Aorta (tissue), 5 donors: ENCODE measurements at places on chromosomes 3 and 15. TPM values are rescaled to one million over a fixed set of nuclear protein-coding genes. Genes with fewer than 3 reads are reported as not detected.

DNA sequence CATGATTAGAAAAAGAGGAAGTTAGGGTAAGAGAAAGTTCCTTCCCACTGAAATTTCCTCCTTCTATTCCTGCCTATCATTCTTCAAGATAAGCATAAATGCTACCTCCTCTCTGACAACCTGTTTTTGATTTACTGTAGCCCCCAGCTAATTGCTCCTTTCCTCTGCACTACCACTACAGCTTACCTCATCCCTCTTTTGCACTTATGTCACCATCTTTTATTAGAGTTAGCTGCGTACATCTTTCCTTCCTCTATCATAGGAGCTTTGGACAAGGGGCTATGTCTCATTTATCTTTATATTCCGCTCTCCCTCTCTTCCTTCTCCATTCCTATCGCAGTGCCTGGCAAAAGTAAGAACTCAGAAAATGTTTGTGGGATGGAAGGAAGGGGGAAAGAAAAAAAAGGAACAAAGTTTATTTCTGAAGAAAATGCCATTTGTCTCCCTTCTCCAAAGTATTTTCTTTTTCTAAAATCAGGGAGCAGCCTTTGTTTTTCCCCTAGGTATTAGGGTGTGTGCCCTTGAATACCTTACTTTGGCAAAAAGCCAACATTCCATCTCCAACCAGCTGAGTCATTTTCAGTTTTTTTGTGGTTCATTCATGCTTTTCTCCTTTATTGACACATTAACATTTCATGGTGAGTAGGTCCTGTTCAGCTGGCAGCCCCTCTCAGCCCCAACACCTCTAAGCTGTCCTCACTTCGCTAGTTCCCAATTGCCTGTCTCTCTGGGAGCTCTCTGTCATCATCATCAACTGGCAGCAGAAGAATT lies 87.6 kb upstream of the SOX2 start:
- no peak overlapping the region for H3K27ac ChIP-seq
- no peaks in the 10 kb centered on the region for H3K4me1 ChIP-seq
- H3K27me3 ChIP-seq = no peaks in the 10 kb centered on the region
- no peaks in the 10 kb centered on the region for H3K36me3 ChIP-seq
- DNase-seq = no peak

- no peak overlapping the region for H3K27ac ChIP-seq
- no peak for DNase-seq
- H3K4me3 ChIP-seq = no peak overlapping the region
- H3K27me3 ChIP-seq = no peaks in the 10 kb centered on the region
- peaks cover 4% of the 10 kb centered on the region for H3K4me1 ChIP-seq
- H3K36me3 ChIP-seq = no peaks in the 10 kb centered on the region
Measured at GRCh38 chr3:45441584-45442310, 53.4 kb downstream of the LARS2 start.

Gene ROBO1
- total RNA-seq = 33.1 TPM

Gene CCR3
- 0.29 TPM for total RNA-seq

GRCh38 chr3:87359826-87360225 lies 83.4 kb upstream of the POU1F1 start:
- H3K27me3 ChIP-seq = no peaks in the 10 kb centered on the region
- peaks cover 4% of the 10 kb centered on the region for H3K4me1 ChIP-seq
- no peaks in the 10 kb centered on the region for H3K36me3 ChIP-seq
- no peak overlapping the region for H3K4me3 ChIP-seq
- DNase-seq = no peak

Gene TRIM42
- total RNA-seq = not detected

DNA sequence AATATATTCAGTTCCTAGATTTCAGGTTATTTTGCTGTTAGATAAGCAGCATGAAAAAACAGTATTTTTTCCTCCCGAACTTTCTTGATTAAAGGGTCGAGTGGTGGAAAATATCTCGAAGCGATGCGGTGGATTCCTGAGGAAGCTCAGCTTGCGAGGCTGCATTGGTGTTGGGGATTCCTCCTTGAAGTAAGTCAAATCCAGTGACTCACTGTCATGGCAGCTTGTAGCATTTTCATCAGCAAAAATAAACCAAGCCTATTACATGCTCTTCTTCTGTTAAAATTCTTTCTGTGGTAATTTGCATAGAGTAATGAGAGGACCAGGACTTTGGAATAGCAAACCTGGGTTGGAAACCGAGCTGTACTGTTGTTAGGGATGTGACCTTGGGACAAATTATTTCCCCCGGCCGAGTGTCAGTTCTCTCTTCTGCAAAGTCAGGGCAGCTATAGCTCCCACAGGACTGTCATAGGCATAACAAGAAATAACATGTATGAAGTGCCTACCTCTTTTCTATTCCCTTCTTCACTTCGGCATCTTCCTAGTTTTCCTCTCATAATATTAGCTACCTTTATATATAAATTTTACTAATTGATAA lies 75.6 kb downstream of the UBP1 start:
- no peaks in the 10 kb centered on the region for H3K27me3 ChIP-seq
- DNase-seq = no peak
- no peak overlapping the region for H3K4me3 ChIP-seq
- H3K4me1 ChIP-seq = no peaks in the 10 kb centered on the region
- no peak overlapping the region for H3K27ac ChIP-seq

- no peaks in the 10 kb centered on the region for H3K36me3 ChIP-seq
- H3K27ac ChIP-seq = no peak overlapping the region
- no peaks in the 10 kb centered on the region for H3K4me1 ChIP-seq
- H3K4me3 ChIP-seq = no peak overlapping the region
- no peak for DNase-seq
Measured at GRCh38 chr3:62392626-62393292, 19.4 kb upstream of the FEZF2 start.

DNA sequence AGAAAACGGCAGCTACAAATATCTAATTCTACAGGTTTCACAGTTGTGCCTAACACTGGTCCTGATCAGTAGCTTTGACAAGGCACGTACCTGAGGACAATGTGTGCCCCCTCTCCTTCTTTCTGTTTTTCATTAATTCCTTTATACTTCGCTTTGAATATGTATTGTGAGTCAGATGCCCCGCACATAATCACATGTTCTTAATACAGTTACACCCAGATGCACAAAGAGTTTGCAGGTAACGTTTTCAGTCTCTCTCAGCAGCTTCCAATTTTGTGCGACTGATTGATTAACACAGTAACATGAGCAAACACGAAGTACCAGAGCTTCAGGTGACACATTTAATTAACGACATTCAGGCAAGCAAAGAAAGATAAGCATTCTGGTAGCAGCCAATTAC lies 209.8 kb upstream of the ZPLD1 start:
- DNase-seq = no peak
- H3K4me1 ChIP-seq = no peaks in the 10 kb centered on the region
- no peaks in the 10 kb centered on the region for H3K36me3 ChIP-seq
- no peaks in the 10 kb centered on the region for H3K27me3 ChIP-seq
- no peak overlapping the region for H3K27ac ChIP-seq

DNA sequence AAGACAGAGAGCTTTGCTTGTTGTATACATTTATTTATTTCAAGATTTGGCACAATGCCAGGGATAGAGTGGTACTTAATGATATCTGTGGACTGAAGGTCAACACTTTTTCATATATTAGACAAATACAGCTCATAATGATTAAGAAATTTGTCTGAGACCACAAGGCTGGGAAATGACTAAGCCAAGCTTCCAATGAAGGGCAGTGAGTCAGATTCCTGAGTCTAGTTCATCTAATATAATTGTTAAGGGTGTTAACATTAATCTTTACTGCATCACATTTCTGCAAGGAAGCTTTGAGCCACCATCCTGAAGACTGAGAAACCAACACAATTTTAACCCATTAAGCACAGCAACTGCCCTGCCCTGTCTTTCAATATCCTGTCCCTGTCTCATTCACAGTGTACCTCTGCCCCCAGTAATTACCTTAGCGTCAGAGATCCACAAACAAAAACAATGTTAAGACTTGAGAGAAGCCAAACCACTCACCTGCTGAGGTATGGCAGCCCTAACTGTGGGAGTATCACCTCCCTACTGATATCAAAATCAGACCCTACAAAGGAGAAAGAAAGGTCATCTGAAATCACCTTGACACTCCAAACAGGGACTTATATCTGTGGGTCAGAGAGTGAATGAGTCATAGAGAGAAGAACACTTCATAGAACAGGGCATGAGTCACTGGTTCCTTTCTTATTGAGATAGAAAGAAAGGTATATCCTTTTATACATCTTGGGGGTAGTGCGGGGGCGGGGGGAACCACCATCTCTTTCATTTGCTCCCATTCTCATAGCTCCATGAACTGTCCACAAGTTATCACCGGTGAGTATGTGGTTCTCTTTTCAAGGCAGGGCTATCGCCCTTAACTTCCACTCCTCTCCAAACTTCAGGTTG lies 74.7 kb downstream of the MAGI1 start:
- H3K36me3 ChIP-seq = no peaks in the 10 kb centered on the region
- H3K27me3 ChIP-seq = no peaks in the 10 kb centered on the region
- H3K4me1 ChIP-seq = peaks cover 3% of the 10 kb centered on the region
- no peak overlapping the region for H3K4me3 ChIP-seq
- no peak overlapping the region for H3K27ac ChIP-seq

GRCh38 chr3:5210926-5211325 lies 23.4 kb downstream of the EDEM1 start:
- DNase-seq = no peak
- H3K4me1 ChIP-seq = no peaks in the 10 kb centered on the region
- H3K27me3 ChIP-seq = no peaks in the 10 kb centered on the region
- H3K4me3 ChIP-seq = no peak overlapping the region

GRCh38 chr15:68483165-68483564 lies 51.2 kb upstream of the ITGA11 start:
- H3K27ac ChIP-seq = no peak overlapping the region
- no peaks in the 10 kb centered on the region for H3K36me3 ChIP-seq
- no peaks in the 10 kb centered on the region for H3K27me3 ChIP-seq
- H3K4me1 ChIP-seq = peaks cover 12% of the 10 kb centered on the region
- DNase-seq = no peak
- H3K4me3 ChIP-seq = no peak overlapping the region

DNA sequence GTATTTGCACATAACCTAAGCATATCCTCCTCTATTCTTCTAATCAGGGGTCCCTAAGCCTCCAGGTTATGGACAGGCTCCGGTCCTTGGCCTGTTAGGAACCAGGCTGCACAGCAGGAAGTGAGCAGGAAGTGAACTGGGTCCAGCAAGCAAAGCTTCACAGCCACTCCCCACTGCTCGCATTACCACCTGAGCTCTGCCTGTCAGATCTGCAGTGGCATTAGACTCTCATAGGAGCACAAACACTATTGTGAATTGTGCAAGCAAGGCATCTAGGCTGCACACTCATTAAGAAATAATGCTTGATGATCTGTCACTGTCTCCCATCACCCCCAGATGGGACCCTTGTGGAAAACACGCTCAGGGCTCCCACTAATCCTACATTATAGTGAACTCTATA lies 9.8 kb downstream of the MSL2 start:
- no peak overlapping the region for H3K4me3 ChIP-seq
- H3K36me3 ChIP-seq = no peaks in the 10 kb centered on the region
- no peaks in the 10 kb centered on the region for H3K27me3 ChIP-seq

Gene CACNA1D
- total RNA-seq = 7.4 TPM
